CD4-positive, alpha-beta T cell (primary cell): ENCODE measurements at places on chromosomes 13 and 19.
A peak's percentile ranks its signal among the peaks of the same experiment; 100 is the strongest.

GRCh38 chr13:27672025-27672424, 50.3 kb downstream of the POLR1D start:
- H3K4me1 ChIP-seq: no peaks in the 10 kb centered on the region
- DNase-seq: no peak
- no peaks in the 10 kb centered on the region for H3K36me3 ChIP-seq

DNA sequence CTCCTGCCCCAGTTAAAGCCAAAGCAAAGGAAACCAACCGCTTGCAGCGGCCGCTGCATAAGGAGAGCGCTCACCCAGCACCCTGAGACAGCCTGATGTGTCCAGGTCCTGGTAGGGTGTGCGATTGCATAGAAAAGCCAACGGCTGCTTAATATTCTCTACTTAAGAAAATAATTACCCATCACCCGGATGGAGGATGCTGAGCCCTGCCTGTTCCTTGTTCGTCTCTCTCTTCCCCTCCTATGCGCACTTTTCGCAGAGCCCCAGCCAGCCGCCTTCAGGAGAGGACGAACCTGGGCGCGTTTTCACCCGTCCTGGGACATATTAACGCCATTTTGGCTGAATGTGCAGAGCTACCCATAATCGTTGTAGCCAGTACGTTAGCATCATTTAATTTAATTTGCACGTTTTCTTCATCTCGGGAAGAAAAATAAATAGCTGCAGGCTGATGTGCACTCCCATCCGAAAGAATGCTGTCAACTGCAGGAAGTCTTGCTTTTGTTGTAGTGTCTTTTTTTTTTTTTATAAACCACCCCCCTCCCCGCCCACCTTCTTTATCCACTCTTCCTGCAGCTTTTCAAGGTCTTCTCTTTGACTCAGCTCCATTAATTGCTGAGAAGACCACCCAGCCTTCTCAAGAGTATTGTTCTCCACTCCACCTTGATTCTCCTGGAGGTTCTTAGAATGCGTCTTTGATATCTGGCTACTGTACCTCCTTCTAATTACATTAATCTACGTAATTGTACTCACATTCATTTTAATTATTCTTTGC, 214.5 kb downstream of the TEX29 start:
- no peak overlapping the region for H3K27ac ChIP-seq
- no peaks in the 10 kb centered on the region for H3K4me1 ChIP-seq
- no peak for DNase-seq
- H3K4me3 ChIP-seq: no peak overlapping the region
- H3K36me3 ChIP-seq: no peaks in the 10 kb centered on the region

DNA sequence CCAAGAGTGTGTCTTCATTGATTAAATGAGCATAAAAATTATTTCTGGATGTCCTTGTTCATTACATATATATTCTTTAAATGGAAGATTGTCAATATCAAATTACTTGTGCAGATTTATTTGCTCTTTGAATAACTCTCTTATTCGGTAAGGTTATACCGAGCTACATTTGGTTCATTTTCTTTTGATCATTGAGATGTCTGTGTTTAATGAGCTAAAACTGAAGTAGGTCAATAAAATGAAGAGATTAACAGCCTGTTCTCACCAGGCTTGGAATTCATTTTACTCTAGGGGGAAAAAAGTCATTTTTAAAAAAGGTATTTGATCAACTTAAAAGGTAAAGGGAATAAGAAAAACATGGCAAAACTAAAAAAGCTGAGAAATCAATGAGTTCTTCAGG, 10.6 kb downstream of the GPC5 start:
- no peak for DNase-seq
- H3K4me3 ChIP-seq: no peak overlapping the region
- H3K4me1 ChIP-seq: no peaks in the 10 kb centered on the region
- H3K27me3 ChIP-seq: peaks cover 5% of the 10 kb centered on the region
- no peak overlapping the region for H3K27ac ChIP-seq
- H3K36me3 ChIP-seq: no peaks in the 10 kb centered on the region

DNA sequence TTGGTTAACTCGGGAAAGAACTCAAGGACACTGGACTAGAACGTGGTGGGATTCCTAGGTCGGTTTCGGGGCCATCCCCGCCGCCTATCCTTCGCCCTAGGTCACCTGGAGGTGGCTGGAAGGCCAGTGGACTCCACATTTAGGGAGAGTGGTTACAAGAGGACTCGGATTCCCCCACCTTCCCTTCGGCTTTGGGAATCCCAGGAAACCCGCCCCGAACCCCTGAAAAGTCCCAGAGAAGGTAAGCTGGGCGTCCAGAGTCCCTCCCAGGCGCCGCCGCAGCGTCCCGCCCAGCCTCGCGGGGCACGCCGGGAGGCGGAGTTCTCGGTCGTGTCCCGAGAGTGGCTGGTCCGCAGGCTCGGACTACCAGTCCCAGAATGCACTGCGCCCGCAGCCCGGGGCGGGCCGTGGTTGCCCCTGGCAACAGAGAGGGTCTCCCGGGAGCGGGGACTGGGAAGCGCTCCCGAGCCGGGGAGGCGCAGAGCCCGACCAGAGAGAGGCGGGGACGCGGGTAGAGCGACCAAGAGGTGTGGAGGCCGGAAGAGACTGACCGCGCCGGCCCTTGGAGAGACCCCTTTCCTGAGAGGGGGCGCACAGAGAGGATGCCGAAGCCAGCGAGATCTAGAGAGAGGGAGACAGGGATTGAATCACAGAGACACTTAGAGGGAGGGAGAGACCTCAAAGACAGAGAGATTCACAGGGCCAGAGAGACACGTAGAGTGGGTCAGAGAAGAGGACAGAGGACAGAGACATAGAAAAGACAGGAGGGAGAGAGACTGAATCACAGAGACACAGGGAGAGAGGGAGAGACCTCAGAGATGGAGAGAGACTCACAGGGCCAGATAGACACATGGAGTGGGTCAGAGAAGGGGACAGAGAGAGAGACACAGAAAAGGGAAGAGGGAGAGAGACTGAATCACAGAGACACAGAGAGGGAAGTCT, 2.6 kb upstream of the PRKCG start:
- H3K27ac ChIP-seq: no peak overlapping the region
- peak overlapping the region; percentile 58 for H3K4me3 ChIP-seq
- peaks cover 48% of the 10 kb centered on the region for H3K27me3 ChIP-seq
- H3K36me3 ChIP-seq: peaks cover 15% of the 10 kb centered on the region

GRCh38 chr19:7541475-7541824, 5.9 kb downstream of the PNPLA6 start:
- no peak overlapping the region for H3K4me3 ChIP-seq
- peaks cover 15% of the 10 kb centered on the region for H3K4me1 ChIP-seq
- no peak for DNase-seq
- H3K36me3 ChIP-seq: peaks cover 43% of the 10 kb centered on the region
- H3K27ac ChIP-seq: no peak overlapping the region
